Activated gamma-delta T cell treated with Interleukin-2 at 50 U/mL for 16 hours (primary cell): ENCODE measurements at places on chromosomes 2 and 18.

DNA sequence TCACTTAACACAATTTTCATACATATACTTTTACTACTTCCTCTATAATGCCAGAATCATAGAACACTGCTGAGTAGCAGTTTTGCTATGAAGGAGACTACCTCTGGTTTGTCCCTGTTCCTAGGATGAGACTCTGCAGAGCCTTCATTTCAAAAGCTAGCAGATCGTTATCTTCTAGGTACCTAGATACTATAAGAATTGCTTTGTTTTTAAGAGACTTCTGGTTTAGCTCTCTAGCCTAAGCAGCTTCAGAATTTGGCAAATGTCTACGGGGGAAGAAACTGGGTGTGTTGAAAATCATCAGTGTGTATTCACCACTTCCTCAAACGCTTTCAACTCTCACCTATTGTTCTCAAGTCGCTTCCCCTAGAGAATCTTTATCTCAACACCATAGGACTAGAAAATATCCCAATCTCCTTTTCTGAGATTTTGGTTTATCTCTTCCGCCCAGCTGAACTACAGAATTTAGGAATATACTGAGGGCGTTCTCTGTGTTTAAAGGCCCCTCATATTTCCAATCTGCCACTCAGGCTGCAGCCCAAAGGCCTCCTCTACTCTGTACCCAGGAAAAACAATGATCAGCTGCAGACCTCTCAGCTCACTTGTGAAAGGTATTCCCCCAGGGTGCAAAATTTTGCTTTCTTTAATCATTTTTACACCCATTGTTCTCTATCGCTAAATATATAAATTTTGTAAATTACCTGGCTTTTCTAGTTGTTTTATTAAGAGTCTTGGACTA lies 28.7 kb downstream of the SMAD2 start:
- no peak for DNase-seq

GRCh38 chr2:207162316-207162715 lies 3.4 kb downstream of the KLF7 start:
- no peak for DNase-seq

GRCh38 chr2:51781691-51782090 lies 749.8 kb upstream of the NRXN1 start:
- DNase-seq = no peak

DNA sequence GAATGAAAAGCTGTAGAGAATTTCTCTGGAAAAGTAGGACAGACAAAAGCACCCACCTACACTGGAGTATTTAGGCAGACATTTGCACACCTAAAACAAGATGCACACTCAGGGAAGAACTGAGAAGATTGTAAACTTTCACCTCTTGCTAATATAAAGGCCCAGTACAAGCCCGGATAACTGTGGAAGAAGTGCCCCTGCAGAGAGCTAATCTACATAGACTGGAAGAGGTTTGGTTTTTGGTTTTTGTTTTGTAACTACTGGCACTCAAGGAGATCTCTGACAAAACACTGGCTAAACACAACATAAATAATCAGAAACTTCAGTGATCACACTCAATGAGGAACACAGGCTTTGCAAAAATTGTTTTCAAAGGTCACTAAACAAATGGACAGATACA lies 782.2 kb upstream of the SLC8A1 start:
- no peak for DNase-seq

DNA sequence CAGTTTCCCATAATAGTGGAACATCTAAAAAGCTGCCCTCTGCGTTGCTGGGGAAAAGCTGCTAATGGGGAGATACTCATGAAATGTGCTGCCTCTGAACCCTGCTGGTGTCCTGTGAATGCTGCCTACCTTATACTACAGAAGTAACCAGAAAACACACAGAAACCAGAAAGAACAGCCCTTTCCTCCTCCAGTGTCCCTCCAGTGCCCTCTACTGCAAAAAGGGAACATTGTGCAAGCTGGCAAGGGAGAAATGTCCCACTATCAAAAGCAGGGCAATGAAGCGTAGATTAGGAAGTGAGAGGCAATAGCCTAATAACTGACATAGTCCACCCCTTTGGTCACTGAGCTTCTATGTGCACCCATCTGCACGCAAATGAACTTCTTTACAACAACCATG lies 162.7 kb upstream of the ETAA1 start:
- DNase-seq = no peak

- DNase-seq = no peak
These were observed 237.6 kb downstream of the DYSF start for GRCh38 chr2:71690876-71691475.

GRCh38 chr2:125959047-125959446 lies 696.9 kb upstream of the GYPC start:
- DNase-seq = no peak

GRCh38 chr18:63604791-63605567 lies 17.8 kb downstream of the SERPINB13 start:
- no peak for DNase-seq

DNA sequence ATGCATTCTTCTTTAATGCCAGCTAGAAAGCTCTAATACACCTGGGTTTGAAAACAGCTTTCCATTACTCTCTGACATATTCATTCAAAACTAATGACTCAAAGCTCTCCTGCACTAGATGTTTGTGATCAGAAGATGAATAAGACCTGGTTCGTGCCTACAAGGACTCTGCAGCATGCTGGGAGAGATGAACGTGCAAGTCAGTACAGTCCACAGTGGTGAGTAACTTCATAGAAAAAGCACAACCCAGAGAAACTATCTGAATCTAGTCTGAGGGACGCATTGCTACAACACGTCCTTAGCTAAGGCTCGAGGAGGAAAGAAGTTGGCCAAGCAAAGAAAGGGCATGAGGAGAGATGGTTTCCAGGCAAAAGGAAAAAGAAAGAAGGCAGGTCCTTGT lies 234.3 kb downstream of the OSR1 start:
- DNase-seq = no peak

DNA sequence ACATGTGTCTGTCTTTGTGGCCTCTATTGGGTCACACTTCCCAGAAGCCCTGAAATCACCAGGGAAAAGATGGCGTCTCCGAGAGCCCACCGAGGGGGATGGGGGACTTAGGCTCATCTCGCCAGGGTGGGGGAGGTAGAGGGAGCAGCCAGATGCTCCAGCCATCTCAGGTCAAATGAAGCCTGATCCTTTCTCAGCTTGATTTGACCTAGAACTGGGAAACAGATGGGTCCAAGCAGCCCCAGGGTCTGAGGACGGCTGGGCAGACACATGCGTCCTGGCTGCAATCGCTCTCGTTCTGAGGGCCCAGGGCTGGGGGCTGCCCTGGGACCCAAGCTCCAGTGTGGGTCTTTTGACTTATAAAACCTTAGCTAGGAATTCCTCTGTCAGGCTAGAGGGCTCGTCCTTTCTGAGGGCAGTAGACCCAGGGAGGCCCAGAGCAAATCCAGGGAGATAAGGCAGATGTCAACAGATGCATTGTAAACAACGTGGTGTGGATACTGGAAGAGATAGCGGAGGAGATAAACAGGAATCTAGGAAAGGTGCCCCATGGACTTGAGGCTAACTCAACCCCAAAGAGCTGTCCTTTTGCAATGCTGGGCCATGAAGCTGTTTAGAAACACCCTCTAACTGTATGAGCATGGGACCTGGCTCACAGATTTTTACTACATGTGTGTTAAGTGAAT lies 127.7 kb downstream of the MYCN start:
- no peak for DNase-seq

GRCh38 chr2:142724713-142725349 lies 152.6 kb upstream of the KYNU start:
- no peak for DNase-seq

DNA sequence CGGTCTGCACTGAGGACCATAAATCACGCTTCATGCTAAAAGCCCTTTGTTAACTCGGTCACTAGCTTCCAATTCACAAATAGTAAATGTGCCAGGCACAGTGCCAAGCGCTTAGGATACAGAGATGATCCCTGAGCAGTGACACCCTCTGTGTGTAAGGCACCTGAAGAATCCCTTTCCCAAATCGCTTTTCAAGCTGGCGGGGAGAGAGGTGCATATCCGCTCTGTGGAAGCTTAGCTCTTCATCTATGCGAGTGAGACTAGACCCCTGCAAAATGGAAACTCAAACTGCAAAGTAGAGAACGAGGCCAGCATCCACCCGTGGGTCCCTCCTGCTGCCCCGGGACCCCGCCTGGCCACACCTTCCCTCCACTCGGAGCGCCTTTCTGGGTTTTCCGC lies 2.4 kb downstream of the PIEZO2 start:
- no peak for DNase-seq
